Fibroblast of pulmonary artery (primary cell): ENCODE measurements at places on chromosomes 12 and 14.

DNA sequence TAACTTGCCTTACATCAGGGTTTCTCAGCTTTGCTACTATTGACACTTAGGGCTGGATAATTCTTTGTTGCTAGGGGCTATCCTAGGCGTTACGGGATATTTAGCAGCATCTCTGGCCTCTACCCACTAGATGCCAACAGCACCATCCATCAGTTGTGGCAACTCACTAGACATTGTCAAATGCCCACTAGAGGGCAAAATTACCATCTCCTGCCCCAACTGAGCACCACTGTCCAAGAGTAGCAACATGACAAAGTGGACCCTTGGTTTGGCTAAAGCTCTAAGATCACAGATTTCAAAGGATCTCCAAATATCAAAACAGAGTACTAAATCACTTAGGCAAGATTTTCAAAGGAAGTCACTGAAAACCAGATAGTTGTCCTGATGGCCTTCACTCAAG is 251.7 kb upstream of the TBX3 start:
- DNase-seq, result no peak

GRCh38 chr12:8037947-8038346 is 5.4 kb downstream of the FOXJ2 start:
- no peak for DNase-seq

- DNase-seq, result no peak
Measured at GRCh38 chr12:15763328-15763727, 25.9 kb downstream of the EPS8 start.

DNA sequence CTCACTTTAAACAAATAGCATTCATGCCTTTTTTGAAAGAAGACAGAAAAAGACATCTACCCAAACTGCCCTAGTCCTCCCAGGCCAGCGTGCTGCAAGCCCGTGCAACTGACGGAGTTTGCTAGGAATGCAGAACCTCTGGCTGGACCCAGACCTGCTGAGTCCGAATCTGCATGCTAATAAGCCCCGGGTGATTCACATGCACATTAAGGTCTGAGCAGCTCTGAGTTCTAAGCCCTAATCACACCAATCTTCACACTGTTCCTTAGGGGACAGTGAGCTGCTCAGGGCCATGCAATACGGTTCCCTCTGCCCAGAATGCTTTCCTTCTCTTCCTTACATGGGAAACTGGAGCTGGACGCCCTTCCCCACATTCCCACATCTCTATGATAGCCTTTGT is 25.2 kb downstream of the HAL start:
- DNase-seq, result no peak

DNA sequence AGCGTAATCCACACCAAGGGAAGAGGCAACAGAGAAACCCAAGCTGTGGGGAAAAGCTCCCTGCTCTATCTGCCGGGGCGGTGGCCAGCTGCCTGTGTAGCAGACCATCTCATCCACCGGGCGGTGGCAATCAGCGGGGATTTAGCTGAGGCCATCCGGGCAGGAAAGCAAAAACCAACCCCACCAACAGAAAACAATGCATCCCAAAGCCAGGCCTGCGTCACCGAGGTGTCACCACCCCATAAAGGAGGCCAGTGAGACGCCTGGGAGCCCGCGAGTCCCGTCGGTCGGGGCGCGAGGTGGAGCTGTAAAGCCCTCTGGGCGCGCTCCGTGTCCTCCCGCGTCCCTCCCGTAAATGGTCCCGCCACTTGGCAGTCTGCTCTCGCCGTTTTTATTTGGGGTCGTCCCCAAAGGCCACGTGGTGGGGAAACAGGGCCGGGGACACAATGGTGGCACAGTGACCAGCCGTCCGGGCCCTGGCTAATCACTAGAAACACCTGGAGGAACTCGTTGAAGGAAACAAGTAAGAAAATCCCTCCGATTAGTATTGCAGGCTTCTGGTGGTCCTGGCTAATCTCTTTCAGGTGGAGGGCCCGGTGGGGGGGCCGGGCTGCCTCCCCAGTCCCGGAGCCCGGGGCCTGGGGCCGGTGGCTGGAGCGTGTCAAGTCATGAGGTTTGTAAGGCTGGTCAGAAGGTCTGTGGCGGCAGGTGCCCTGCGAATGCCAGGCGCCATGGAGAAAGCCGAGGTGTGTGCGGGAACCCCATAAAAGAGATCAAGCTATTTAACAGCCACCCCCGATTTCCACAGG is 94.7 kb upstream of the GSC start:
- DNase-seq, result no peak

DNA sequence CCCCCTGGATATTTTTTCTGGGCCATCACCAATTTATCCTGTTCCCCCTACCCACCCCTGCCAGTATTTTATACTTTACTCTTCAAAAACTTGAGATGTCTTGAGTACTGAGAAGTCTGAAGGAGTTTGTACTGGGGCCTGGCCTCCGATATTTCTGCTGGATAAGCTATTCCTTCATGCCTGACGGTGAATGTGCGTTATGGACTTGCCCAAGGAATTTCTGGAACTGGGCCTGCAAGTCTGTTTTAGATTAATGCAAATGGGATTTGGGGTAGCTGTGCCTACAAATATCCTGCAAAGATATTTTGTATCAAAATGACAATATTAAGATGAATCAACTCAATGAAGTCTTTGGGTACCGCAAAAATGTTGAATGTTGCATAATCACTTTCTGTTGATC is at the start of gene PTCSC3:
Gene PTCSC3 (minus strand): TSS at position 199 of the 400 bp plus-strand sequence.
- no peak for DNase-seq

DNA sequence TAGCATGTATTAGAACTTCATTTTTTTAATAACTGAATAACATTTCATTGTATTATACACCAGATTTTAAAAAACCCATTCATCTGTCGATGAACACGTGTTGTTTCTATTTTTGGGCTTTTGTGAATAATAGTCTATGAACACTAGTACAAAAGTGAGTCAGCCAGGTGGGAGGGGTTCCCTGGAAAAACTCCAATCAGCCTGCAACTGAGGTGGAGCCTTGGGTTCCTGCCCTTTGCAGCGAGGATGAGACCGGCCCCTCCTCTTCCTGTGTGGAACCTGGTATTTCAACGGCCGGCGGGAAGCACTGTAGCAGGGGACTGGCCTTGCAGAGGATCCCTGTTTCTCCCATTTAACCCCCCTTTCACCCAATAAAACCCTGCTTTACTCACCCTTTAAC is 56.1 kb downstream of the LMNTD1 start:
- no peak for DNase-seq

DNA sequence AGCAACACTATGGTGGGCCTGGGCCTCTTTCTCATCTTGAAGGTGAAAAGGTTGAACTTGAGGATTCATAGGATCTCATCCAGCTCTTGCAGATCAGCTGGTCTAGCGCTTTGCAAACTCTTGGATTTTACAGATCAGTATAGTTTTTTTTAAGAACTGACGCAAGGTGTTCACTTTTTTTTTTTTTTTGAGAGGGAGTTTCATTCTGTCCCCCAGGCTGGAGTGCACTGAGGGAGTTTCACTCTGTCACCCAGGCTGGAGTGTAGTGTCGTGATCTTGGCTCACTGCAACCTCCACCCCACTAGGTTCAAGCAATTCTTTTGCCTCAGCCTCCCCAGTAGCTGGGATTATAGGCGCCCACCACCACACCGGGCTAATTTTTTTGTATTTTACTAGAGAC is 20.4 kb upstream of the LGMN start:
- DNase-seq, result no peak

DNA sequence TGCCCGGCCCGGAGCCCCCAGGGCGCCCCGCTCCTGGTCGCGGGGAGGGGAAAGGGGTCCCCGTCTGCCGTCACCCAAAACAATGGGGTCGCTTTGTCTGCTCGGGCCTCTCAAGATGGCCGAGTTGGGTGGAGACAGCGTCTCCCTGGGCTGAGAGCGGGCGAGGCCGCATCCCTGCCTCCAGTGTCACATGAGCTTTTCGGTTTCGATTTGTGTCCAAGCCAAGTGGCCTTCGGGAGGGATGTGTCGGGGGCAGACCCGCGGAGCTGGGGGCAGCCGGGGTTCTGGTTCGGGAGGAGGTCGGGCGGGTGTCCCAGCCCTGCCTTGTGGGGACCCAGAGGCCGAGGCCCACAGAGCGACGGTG is 790 bp downstream of the DYNC1H1 start:
- peak; percentile 61 for DNase-seq

- no peak for DNase-seq
Measured at GRCh38 chr14:37900561-37900960, 305.1 kb downstream of the TTC6 start.

GRCh38 chr12:121296618-121297434 is at the start of gene CAMKK2:
CAMKK2 (minus strand) TSS chr12:121296709; CDS start chr12:121274526, 22,183 bp downstream.
- DNase-seq, result peak; percentile 77

- DNase-seq, result no peak
Measured at GRCh38 chr14:56280843-56281242, 162.6 kb downstream of the PELI2 start.

DNA sequence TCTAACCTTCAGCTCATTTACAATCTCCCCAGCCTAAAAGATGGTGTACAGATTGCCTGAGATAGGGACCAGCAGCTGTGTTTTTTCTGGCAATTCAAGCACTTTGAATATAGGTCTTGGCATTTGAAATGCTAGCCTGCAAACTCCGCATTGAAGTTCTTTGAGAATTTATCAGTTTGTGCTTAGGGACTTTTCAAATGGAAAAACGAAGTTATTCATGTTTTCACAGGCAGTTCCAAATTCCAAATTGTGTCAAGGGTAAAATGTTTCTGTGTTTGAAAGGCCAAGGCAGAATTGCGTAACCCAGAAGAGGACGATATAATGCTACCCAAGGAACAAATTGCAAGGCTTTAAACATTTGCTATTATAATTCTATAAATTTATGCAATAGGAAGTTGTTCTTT is 168.9 kb upstream of the RASSF8 start:
- DNase-seq, result peak; percentile 84

DNA sequence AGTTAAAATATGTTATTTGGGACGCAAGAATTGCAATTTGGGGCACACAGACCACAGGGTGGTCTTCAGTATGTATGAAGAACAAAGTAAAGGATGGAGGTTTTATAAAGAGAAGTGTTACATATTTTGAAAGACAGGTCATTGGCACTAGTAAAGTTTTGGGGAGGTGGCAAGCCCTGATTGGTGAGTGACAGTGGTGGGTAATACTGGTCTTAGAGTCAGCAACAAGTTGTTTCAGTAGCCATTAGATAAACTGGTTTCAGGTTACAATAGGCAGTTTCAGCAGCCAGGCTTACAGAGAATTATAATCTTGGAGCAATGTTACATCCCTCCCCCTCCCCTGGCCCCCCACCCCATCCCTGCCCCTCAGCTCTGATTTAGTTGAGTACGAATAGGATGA is 17.5 kb downstream of the MARK3 start:
- DNase-seq, result peak; percentile 58

DNA sequence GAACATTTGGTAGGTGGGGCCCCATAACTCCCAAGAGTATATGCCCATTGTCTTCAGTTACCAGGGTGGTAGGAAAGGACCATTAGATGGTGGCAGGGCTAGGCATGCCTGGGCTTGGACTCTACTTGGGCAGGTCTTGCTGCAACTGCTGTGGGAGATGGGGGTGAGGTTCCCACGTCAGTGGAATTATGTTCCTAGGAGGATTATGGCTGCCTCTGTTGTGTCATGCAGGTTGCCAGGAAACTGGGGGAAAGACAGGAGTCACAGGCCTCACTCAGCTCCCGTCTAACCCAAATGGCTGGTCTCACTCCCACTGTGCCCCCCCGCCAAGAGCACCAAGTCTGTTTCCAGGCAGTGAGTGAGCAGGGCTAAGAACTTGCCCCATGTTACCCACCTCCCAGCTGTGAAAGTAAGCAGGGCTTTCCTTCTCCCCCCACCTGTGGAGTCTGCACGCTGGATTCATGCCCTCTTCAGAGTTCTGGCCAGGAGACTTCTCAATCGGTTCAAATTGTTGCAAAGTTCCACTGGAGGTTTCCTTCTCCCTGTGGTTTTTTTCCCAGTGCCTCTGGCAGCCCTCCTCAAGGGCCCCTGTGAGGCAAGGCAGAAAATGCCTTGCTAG is 337.5 kb downstream of the CCDC91 start:
- DNase-seq, result no peak

DNA sequence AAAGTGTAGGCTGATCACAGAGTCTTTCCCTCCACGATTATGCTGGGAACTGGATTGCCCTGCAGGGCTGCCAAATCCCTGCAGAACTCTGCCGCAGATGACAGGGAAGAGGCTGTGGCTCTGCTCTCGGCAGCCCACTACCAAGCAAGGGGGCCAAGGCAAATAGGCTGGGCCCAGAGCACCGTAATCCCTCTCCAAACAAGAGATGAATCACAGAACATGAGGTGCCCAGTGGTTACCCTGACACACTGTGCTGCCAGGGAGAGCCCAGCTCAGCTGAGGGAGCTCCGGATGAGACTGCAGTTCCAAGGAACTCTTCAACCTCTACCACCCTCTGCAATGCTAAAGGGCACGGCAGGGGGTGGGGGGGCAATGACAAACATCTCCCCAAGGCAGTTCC is 33.9 kb downstream of the STON2 start:
- no peak for DNase-seq

GRCh38 chr12:53343449-53343848 is 7.3 kb upstream of the SP7 start:
- DNase-seq, result no peak

- no peak for DNase-seq
Measured at GRCh38 chr14:91330856-91331255, 86.4 kb upstream of the GPR68 start.

GRCh38 chr12:100795800-100796179 is 1.2 kb downstream of the ANO4 start:
- DNase-seq, result no peak

- no peak for DNase-seq
Measured at GRCh38 chr14:101891471-101891870, 72.9 kb upstream of the DYNC1H1 start.

DNA sequence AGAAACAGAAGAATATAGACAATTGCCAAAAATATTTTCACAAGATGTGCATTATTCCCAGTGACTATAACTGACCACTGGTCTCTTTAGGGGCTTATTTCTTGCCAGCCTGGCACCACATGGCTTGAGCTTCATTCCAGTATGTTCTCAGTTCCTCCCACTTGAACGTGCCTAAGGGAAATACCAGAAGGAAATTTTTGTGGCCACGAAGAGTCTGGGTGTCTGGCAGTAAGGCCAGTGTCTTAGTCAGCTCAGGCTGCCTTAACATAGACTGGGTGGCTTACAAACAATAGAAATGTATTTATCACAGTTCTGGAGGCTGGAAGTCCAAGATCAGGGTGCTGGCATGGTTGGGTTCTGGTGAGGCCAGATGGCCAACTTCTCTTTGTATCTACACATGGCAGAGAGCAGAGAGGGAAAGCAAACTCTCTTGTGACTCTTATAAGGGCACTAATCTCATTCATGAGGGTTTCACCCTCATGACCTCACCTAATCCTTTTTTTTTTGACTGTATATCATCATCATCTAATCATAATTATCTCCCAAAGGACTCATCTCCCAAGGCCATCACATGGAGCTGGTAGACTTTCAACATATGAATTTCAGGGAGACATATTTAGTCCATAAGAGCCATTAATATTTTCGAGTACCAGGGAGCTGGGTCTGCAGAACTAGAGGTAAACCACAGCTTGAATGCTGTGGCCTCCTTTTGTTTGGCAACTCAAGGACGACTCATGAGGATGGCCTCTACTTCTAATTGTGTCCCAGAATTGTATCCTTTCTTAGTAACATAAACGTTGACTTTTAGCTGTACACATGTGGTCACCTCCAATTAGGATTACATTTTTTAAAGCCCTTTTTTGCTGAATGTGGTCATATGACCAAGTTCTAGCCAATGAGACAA is 5.1 kb upstream of the SMOC1 start:
- DNase-seq, result peak; percentile 40
